Mammary microvascular endothelial cell (primary cell): ENCODE measurements at places on chromosomes 7 and 10. TPM values are rescaled to one million over a fixed set of nuclear protein-coding genes. Genes with fewer than 3 reads are reported as not detected.

ZNF804B gene
- total RNA-seq, result not detected in 2 replicates

NAMPT gene
- total RNA-seq, result 200 TPM in 2 replicates

GIMAP5 gene
- total RNA-seq, result 54.7 and 56.8 TPM in 2 replicates

CTTNBP2 gene
- total RNA-seq, result 0.27 TPM in 1 of 2 replicates, not detected in the other

UBE2H gene
- total RNA-seq, result 66.3 and 68.8 TPM in 2 replicates

DGKI gene
- 0.20 and 1.2 TPM in 2 replicates for total RNA-seq
